ENCODE measurements at places on chromosomes 3 and 15.

- DNase-seq: no peak
These were observed 38.5 kb upstream of the MRPL3 start for GRCh38 chr3:131541288-131541687.

GRCh38 chr15:39918688-39919385 is 1.2 kb downstream of the GPR176 start:
- DNase-seq: no peak

GRCh38 chr3:81958972-81959640 is 197.7 kb upstream of the GBE1 start:
- DNase-seq: no peak

GRCh38 chr3:35919160-35919559 is 279.8 kb downstream of the ARPP21 start:
- no peak for DNase-seq

DNA sequence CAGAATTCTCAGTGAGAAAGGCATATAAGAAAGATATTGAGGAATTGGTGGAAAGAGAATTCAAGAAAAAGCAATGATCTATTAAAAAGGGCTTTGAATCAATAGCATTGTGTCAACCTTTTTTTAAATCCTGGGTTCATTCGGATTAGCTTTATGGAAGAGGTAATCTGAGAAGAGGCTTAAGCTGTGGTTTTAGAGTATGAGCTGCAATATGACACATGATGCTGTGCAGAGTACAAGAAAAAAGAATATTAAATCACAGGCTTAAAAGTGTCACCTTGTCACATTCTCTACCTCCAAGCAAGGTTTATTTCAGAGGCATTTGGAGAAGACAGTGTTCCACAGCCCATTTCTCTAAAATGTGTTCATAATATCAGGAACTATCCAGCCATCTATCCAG is 128.9 kb downstream of the RTP4 start:
- no peak for DNase-seq

- no peak for DNase-seq
These were observed 34.9 kb downstream of the CCDC33 start for GRCh38 chr15:74270854-74271520.

- no peak for DNase-seq
These were observed 29.9 kb downstream of the TMEM40 start for GRCh38 chr3:12729051-12729651.

GRCh38 chr3:192128922-192129321 is 598.4 kb downstream of the FGF12 start:
- no peak for DNase-seq

DNA sequence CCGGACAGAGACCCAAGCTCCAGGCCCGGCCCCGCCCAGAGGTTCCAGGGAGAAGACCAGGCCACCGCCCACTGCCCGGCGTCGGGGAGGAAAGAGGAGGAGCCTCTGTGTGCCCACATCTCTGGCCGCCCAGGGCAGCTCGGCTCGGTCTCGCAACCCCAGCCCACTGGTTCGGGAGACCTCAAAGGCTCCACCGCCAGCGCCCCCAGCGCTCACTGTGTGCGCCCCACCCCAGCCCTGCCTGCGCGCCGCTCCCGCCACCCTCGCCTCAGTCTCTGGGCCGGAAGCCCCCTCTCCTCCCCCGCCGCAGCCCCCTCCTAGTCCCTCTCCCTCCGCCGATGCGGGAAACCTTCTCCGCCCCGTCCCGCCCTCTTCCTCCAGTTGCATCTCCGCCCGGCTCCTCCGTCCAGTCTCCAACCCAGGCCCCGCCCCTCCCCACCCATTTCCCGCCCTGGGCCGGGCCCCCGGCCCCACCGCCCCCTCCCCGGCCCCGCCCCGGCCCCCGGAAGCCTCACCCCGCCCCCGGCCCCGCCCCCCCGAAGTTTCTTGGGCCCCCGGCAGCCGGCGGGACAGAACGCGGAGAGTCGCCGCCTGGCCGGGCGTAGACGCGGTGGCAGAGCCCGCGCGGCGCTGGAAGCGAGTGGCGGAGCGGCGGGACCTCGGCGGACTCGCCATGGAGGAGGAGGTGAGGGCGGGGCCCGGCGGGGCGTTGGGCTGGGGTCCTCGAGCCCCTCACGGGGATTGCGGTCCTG is at the start of gene PLEKHO2:
TSS of gene PLEKHO2 (plus strand) at position 572 of the 752 bp plus-strand sequence. CDS start at position 674, 102 bp downstream.
- DNase-seq: peak; percentile 73

GRCh38 chr15:97479957-97480356 is 480.5 kb upstream of the ARRDC4 start:
- no peak for DNase-seq

GRCh38 chr15:35657679-35658311 is 111.8 kb upstream of the DPH6 start:
- no peak for DNase-seq

DNA sequence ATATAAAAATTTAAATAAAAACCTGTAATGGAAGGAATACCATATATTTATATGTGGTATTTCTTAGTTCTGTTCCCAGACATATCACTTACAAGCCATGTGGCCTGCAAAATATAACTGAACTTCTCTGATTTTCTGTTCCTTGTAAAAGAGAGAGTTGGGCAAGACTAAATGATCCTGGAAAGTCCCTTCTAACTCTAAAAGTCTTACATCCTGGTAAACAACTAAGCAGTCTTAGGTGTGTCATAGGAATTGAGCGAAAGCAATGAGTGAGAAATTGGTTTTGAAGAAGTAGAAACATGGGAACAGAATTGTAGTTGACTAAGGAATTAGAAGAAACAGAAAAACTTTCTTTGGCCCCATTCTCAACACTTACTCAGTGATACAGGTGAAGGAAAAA is 25.3 kb upstream of the IL20RB start:
- no peak for DNase-seq

GRCh38 chr3:71421820-71422566 is 161.5 kb downstream of the FOXP1 start:
- DNase-seq: no peak

- DNase-seq: no peak
These were observed 44.6 kb downstream of the LRRC28 start for GRCh38 chr15:99295840-99296239.

DNA sequence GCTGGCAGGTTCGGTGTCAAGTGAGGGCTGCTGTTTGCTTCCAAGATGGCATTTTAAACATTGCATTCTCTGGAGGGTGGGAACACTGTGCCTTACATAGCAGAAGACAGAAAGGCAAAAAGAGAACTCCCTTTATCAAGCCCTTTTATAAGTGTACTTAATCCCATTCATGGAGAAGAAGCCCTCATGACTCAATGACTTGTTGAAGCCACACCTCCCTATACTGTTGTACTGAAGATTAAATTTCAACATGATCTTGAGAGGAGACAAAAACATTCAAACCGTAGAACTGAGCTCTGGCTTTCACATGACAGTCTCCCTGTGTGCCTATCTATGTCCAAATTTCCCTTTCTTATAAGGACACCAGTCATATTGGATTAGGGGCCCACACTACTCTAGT is 443.4 kb upstream of the CDIN1 start:
- no peak for DNase-seq

GRCh38 chr3:168239287-168239686 is 143.6 kb upstream of the GOLIM4 start:
- DNase-seq: no peak

All from stimulated activated CD8-positive, alpha-beta memory T cell treated with anti-CD3 and anti-CD28 coated beads, Interleukin-15, amount 100 ng/mL, for 1 hour (primary cell).